Neural cell (in vitro differentiated cells): ENCODE measurements at places on chromosomes 4 and X. TPM values are rescaled to one million over a fixed set of nuclear protein-coding genes. Genes with fewer than 3 reads are reported as not detected.

Gene KIF4A
- polyA plus RNA-seq = 1.1 and 2.7 TPM in 2 replicates

Gene MORF4L2
- polyA plus RNA-seq = 1,340 and 1,433 TPM in 2 replicates

Gene HTN3
- polyA plus RNA-seq = not detected in 2 replicates

Gene AFP
- 0.14 TPM in 1 of 2 replicates, not detected in the other for polyA plus RNA-seq

Gene MGAT4D
- polyA plus RNA-seq = 0.05 TPM in 1 of 2 replicates, not detected in the other

Gene QRFPR
- 0.54 and 1.0 TPM in 2 replicates for polyA plus RNA-seq

Gene IQCM
- polyA plus RNA-seq = not detected in 2 replicates

Gene FAT4
- polyA plus RNA-seq = 5.6 and 8.7 TPM in 2 replicates

Gene ARX
- polyA plus RNA-seq = 39.2 and 42.8 TPM in 2 replicates

Gene SGCB
- polyA plus RNA-seq = 20.6 and 24.5 TPM in 2 replicates

Gene SLC10A4
- 14.5 and 16.7 TPM in 2 replicates for polyA plus RNA-seq

Gene F11
- polyA plus RNA-seq = not detected in 2 replicates

Gene VCX2
- not detected in 2 replicates for polyA plus RNA-seq

Gene PRDM5
- polyA plus RNA-seq = 1.6 and 3.8 TPM in 2 replicates

Gene GPR34
- polyA plus RNA-seq = not detected in 2 replicates

Gene BRS3
- polyA plus RNA-seq = 0.20 TPM in 1 of 2 replicates, not detected in the other

Gene CT45A2
- polyA plus RNA-seq = not detected in 2 replicates

Gene PAGE1
- polyA plus RNA-seq = not detected in 2 replicates

Gene SFRP2
- polyA plus RNA-seq = 0.40 and 0.51 TPM in 2 replicates

Gene PCDH19
- polyA plus RNA-seq = 8.2 and 8.4 TPM in 2 replicates

Gene USP17L21
- not detected in 2 replicates for polyA plus RNA-seq

Gene LRCH2
- 43.3 and 46.6 TPM in 2 replicates for polyA plus RNA-seq

Gene VCX
- not detected in 2 replicates for polyA plus RNA-seq

Gene LINC00632
- 5.9 and 13.8 TPM in 2 replicates for polyA plus RNA-seq

Gene GABRA4
- 0.33 and 0.78 TPM in 2 replicates for polyA plus RNA-seq

Gene UBA6
- 126 and 145 TPM in 2 replicates for polyA plus RNA-seq

Gene TRO
- polyA plus RNA-seq = 361 and 487 TPM in 2 replicates

Gene DCHS2
- 0.88 and 1.6 TPM in 2 replicates for polyA plus RNA-seq

Gene MND1
- 5.6 and 10.6 TPM in 2 replicates for polyA plus RNA-seq

Gene NCAPG
- polyA plus RNA-seq = 2.8 and 3.1 TPM in 2 replicates

Gene SPANXN5
- not detected in 2 replicates for polyA plus RNA-seq

Gene TCP11X2
- polyA plus RNA-seq = 0.12 TPM in 1 of 2 replicates, not detected in the other

Gene GPR173
- polyA plus RNA-seq = 26.9 and 30.8 TPM in 2 replicates

Gene AFF2
- 10.5 and 18.6 TPM in 2 replicates for polyA plus RNA-seq

Gene TMPRSS11A
- polyA plus RNA-seq = not detected in 2 replicates

Gene BEX5
- polyA plus RNA-seq = 9.2 and 17.8 TPM in 2 replicates

Gene CENPVL2
- 3.2 and 5.6 TPM in 2 replicates for polyA plus RNA-seq

Gene NSUN7
- polyA plus RNA-seq = 0.51 and 3.8 TPM in 2 replicates

Gene HSD17B13
- not detected in 2 replicates for polyA plus RNA-seq

Gene HTRA3
- polyA plus RNA-seq = not detected in 2 replicates

Gene H2BW1
- not detected in 2 replicates for polyA plus RNA-seq

Gene LPAR4
- 2.8 and 4.3 TPM in 2 replicates for polyA plus RNA-seq

Gene TREX2
- not detected in 2 replicates for polyA plus RNA-seq

Gene USP17L25
- not detected in 2 replicates for polyA plus RNA-seq

Gene EVC
- polyA plus RNA-seq = 0.48 and 0.62 TPM in 2 replicates

Gene GAK
- 58.8 and 66.0 TPM in 2 replicates for polyA plus RNA-seq

Gene LGI2
- 9.9 and 10.3 TPM in 2 replicates for polyA plus RNA-seq

Gene TENM3
- 7.3 and 12.3 TPM in 2 replicates for polyA plus RNA-seq

Gene HNRNPH2
- polyA plus RNA-seq = 136 and 167 TPM in 2 replicates

Gene IL15
- 0.06 TPM in 1 of 2 replicates, not detected in the other for polyA plus RNA-seq

Gene STK32B
- 40.5 and 42.8 TPM in 2 replicates for polyA plus RNA-seq

Gene EDA
- polyA plus RNA-seq = 1.1 and 1.3 TPM in 2 replicates

Gene OPRPN
- not detected in 2 replicates for polyA plus RNA-seq

Gene SPANXN4
- polyA plus RNA-seq = not detected in 2 replicates
